ENCODE measurements at places on chromosomes 6 and 20.

DNA sequence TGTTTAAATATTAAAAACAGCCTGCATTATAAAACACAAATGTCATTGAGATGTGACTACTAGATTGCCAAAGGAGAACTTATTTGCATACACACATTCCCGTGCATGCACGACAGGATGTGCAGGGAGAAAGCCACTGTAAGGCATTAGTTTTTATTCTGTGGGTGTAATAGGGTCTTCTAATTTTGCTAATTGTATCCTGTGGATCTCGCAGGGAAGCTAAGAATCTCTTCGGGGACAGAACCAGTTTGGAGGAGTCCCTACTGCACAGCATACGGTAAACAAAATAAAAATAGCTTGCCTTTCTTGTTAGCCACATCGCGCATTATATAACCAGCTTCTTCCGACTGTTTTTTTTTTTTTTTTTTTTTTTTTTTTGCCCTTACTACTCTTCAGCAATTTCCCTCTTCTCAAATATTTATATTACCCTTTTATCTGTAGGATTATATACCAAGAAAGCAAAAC lies 2.0 kb downstream of the ATXN1 start:
- no peak for DNase-seq

DNA sequence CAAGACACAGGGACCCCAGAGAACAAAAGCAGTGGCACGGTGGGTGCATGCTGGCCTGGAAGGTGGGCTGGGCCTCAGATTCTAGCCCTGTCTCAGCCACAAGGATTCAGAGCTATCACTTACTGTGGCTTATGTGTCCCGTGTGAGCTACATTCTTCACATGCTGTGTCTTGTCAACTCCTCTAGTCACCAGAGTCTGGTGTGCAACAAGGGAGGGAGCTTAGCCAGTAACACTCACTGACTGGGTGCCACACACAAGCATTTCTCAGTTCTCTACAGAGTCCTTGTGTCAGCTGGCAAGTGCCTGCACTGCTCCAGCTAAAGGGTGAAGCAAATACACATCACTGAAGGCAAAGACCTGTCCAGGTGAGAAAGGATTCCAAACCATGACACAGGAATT lies 186.9 kb upstream of the CDYL start:
- no peak for DNase-seq

- no peak for DNase-seq
Observed at GRCh38 chr6:42365021-42365420, 86.7 kb downstream of the TRERF1 start.

- DNase-seq: no peak
Observed at GRCh38 chr6:112189494-112189893, 64.9 kb downstream of the LAMA4 start.

DNA sequence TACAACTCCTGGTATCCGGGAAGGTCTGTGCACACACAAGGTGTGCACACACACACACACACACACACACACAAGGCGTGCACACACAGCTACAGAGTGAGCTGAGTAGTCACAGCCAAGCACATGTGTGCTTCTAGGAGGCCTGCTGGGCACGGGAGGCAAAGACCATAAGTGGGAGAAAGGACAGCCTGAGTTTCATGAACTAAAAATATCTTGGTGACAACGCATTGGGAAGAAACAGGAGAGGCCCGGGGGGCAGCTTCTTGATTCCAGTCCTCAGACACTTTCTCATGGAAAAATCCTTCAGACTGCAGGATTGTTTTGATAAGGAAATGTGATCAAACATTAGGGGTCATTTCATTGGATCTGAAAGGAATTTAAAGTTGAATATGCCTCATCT lies 2.6 kb downstream of the TRAF3IP2 start:
- no peak for DNase-seq

DNA sequence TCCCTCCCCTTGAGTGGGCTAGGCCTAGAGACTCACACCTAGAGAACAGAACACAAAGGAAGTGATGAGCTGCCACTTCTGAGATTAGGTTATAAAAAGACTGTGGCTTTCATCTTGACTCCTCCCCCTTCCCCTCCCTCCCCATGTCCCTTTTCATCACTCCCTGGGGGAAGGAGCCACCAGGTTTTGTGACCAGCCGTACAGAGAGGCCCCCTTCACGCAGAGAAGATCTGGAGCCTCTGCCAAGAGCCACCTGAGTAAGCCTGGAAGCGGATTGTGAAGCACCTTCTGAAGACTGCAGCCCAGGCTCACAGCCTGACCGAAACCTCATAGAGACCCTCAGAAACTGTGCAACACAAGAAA lies 118.4 kb upstream of the NXT1 start:
- DNase-seq: no peak

DNA sequence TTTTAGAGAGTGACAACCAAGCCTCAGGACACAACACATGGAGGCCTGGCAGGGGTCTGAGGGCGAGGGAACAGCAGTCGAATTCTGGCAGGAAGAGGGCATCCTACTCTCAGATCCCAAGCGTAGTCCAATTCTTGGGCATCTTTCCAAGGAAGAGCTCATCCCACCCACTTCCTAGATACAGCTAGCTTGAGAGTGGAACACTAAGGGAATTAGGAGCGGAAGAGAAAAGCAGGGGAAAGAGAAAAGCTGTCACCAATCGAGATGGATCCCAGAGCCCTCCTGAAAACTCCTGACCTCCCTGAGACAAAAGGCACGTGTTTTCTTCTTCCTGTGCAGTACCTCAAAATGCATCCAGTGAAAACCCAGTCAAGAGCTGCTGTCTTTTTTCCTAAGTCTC lies 67.1 kb downstream of the GFOD1 start:
- DNase-seq: no peak

DNA sequence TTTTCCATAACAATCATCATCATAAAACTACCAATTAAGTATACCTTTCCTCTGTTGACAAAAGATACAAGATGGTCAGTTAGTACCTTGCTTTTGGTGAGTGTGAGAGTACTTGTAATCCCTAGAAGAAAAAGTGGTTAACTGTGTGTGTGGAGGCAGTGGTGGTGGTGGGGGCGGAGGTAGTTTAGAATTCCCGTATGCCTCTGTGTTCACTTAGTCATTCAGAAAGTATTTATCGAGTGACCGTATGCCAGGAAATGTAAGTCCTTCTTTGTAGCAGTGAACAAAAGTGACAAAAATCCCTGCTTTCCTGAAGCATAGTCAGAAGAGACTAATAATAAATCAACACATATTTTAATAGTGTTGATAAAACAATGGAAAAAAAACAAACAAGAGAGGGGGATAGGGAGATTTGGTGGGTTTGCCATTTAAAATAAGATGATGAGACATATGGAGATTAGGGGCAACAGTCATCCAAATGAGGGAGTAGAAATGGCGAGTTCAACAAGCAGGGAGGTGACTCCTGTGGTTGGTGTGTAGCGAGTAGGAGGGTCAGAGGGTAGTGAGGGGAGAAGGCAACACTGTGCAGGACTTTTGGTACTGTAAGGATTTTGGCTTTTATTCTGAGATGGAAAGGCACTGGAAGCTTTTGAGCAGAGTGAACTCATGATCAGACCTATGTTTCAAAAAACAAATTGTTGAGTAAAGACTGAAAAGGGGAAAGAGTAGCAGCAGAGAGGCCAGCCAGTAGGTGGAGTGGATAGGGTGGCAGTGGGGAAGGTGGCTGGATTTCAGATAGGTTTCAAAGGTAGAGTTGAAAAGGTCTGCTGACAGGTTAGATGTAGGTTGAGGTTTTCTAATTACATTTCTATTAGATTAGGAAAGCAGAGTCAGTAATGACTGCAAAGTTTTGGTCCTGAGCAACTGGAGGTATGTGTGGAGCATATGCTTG lies 40.3 kb upstream of the SIM1 start:
- DNase-seq: no peak

DNA sequence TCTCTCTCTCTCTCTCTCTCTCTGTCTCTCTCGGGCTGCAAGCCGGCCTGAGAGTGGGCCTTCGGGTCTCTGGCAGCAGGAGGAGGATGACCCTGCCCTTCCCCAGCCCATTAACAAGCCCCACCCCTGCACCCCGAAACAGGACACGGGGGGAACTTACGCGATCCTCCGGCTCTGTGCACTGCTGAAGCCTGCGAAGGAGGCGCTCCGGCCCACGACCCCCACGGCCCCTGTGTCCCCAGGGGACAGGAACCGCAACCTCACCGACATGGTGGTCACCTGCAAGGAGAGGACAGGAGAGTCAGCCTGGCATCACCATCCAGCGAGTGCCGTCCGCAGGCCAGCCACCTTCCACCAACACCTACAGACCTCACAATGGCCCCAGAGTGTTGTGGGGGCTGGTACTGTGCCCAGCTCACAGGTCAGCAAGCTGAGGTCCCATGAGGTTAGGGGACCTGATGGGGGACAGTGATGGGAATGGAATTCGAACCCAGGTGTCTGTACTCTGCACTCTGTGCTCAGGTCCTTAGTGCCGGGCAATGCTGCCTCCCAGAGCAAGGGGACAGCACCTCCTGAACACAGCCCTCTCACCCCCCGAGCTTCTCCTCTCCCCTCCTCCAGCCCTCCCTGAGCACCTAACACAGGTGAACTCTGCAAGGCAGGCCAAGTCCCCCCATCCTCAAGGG lies 60.6 kb downstream of the RIPOR3 start:
- no peak for DNase-seq

GRCh38 chr6:45411959-45412358 lies 34.2 kb upstream of the SUPT3H start:
- no peak for DNase-seq

DNA sequence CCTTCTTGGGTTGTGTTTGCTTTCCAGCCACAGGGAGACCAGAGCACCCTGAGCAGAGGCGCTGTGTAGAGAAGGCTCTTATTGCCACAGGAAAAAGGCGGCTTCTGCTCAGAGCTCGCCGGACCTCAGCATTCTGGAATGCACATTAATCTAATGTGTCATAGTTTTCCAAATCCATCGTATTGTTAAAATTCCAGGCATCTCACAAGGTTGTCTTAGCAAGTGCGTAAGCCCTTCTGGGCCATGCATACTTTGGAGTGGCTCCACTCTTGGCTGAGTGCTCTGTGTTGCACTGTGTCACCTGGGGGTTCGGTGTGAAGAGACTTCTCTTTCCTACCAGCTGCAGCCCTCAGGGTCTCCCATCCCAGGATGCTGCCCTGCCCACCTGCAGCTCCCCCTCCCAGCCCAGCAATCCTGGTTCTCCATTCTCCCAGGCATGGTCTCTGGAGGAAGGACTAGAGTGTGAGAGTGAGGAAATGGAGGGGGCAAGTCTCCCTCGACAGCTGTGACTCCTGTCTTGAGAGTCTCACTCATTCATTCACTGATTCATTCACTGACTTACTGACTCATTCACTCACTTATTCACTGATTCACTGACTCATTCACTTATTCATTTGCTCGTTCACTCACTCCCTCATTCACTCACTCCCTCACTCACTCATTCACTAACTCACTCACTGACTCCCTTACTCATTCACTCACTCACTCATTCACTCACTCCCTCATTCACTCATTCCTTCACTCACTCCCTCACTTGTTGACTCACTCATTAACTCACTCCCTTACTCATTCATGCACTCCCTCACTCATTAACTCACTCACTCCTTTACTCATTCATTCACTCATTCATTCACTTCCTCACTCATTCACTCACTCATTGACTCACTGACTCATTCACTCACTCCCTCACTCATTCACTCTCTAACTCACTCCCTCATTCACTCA lies 83.7 kb upstream of the MPC1 start:
- DNase-seq: no peak

DNA sequence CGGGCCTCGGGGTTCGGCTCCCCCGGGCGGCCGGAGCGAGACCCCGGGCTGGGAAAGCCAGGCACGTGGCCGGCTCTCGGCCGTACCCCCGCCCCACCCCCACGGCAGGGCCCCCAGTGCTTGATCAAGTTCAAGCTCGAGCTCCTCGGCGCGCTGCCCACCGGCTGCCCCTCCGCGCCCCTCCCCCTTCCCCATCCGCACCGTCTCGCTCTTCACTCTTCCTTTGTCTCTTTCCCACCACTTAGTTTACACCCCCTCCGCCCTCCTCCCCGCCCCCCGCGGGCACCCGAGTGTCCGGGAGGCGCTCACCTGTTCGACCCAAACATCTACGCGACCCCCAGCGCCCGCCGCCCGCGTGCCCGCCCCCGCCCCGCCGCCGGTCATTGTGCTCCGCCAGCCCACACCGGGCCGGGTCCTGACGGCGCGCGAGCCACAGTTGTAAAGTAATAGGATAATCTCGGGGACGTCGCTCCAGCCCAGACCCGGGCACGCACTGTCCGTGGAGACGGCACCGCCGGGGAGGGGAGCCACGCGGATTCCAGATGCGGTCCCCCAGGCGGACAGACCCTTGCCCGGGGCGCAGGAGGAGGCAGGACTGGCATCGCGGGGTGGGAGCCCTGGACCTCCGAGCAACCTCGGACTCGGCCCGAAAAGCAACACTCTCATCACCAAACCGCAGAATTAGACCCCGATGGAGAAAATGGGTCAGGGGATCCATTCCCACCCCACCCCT lies 100.7 kb downstream of the NOL4L start:
- no peak for DNase-seq

DNA sequence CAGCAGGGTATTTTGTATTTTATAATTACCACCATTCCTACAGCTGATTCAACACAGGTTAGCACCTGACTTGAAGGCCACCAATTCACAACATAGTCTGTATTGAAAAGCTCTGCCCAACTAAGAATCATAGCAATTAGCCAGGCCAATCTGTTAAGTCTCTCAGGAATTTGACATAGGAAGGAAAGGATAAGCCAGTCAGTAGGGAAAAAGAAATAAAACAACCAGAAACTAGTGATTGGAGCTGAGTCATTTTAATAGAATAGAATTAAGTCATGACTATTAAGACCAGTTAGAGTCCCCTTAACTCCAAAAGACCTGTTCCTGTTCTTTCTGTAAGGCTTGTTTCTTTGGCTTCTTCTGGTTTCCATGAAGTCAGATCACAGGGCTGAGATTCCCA lies 8.1 kb downstream of the RANBP9 start:
- DNase-seq: no peak

GRCh38 chr20:19482726-19483125 lies 270.3 kb downstream of the SLC24A3 start:
- DNase-seq: no peak

DNA sequence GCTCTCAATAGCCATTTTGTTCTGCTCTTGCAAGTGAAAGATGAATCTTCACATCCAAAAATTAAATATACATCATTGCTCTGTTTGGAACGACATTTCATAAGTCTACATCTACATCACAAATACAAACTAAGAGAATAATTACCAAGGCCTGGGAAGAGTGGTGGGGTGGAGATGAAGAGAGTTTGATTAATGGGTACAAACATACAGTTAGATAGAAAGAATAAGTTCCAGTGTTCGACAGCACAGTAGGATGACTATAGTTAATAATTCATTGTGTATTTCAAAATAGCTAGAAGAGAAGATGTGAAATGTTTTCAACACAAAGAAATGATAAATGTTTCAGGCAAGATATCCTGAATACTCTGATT lies 38.0 kb upstream of the CAP2 start:
- no peak for DNase-seq

GRCh38 chr20:1062334-1063010 lies 55.9 kb upstream of the PSMF1 start:
- DNase-seq: no peak

DNA sequence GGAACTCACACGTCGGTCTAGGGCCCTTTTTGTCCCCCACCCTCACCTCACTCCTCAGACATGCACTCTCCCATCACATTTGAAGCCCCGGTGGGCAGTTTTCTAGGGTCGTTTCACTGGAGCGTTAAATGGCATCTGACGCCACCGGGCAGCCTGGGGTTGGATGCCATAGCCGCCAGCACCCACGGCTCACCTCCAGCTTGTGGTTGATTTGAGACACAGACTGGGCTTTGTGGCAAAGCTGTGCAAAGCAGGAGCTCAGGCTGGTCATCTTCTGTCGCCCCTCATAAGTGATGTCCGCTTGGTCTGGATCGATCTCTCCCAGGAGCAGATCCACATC lies 530 bp downstream of the GOPC start:
- DNase-seq: no peak

All from stimulated activated CD8-positive, alpha-beta memory T cell treated with anti-CD3 and anti-CD28 coated beads, Interleukin-4, amount 100 ng/mL, for 1 hour (primary cell).